Small intestine (tissue), 16 donors: ENCODE measurements at places on chromosomes 13 and 19.

- H3K27ac ChIP-seq, result no peak overlapping the region
- no peaks in the 10 kb centered on the region for H3K27me3 ChIP-seq
- DNase-seq, result no peak
- no peak overlapping the region for H3K4me3 ChIP-seq
- H3K4me1 ChIP-seq, result no peaks in the 10 kb centered on the region
These were observed 11.5 kb upstream of the WBP4 start for GRCh38 chr13:41049480-41050440.

GRCh38 chr19:33698576-33699435 is 77.1 kb downstream of the CHST8 start:
- no peaks in the 10 kb centered on the region for H3K4me1 ChIP-seq
- no peak for DNase-seq
- no peak overlapping the region for H3K27ac ChIP-seq
- no peaks in the 10 kb centered on the region for H3K27me3 ChIP-seq
- H3K4me3 ChIP-seq, result no peak overlapping the region

DNA sequence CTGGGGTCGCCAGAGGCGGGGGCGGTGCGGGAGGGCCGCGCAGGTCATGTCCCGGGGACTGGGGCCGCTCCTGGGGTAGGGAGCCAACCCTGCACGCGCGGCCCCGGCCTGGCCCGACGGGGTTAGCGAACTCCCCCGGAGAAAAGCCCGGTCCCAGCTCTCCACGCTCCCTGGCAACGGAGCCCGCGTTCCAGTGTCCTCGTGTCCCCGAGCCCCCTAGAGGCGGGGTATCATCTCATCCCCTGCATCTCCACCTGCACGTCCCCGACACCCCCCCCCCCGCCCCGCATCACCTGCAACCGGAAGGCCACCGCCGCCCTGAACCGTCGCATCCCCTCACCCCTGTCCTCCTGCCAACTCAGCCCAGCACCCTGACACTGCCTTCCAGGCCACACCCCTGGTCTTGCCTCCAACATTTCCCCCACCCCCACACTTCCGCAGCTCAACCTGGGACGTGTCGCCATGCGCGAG is 2.7 kb downstream of the WDR88 start:
- DNase-seq, result peak; percentile 24
- no peak overlapping the region for H3K4me3 ChIP-seq
- H3K27ac ChIP-seq, result no peak overlapping the region
- no peaks in the 10 kb centered on the region for H3K4me1 ChIP-seq
- peaks cover 2% of the 10 kb centered on the region for H3K36me3 ChIP-seq

- no peaks in the 10 kb centered on the region for H3K27me3 ChIP-seq
- DNase-seq, result peak; percentile 78
- peak overlapping the region; percentile 1 for H3K4me3 ChIP-seq
- peaks cover 33% of the 10 kb centered on the region for H3K4me1 ChIP-seq
These were observed 16.9 kb upstream of the CYP2S1 start for GRCh38 chr19:41175801-41176777.

GRCh38 chr19:55907286-55907685 is 24.9 kb downstream of the NLRP13 start:
- H3K36me3 ChIP-seq, result no peaks in the 10 kb centered on the region
- no peaks in the 10 kb centered on the region for H3K27me3 ChIP-seq
- DNase-seq, result no peak
- H3K4me3 ChIP-seq, result no peak overlapping the region

- H3K27ac ChIP-seq, result peak overlapping the region; percentile 82
- no peak overlapping the region for H3K4me3 ChIP-seq
- H3K4me1 ChIP-seq, result no peaks in the 10 kb centered on the region
- H3K27me3 ChIP-seq, result peaks cover 10% of the 10 kb centered on the region
- no peaks in the 10 kb centered on the region for H3K36me3 ChIP-seq
These were observed 16.8 kb downstream of the SPC24 start for GRCh38 chr19:11138601-11139300.

- no peak overlapping the region for H3K27ac ChIP-seq
- no peak for DNase-seq
- no peak overlapping the region for H3K4me3 ChIP-seq
- no peaks in the 10 kb centered on the region for H3K27me3 ChIP-seq
These were observed 41.0 kb downstream of the AKAP11 start for GRCh38 chr13:42312817-42313431.

GRCh38 chr19:43624933-43625332 is 5.5 kb upstream of the ZNF428 start:
- peaks cover 6% of the 10 kb centered on the region for H3K4me1 ChIP-seq
- H3K27me3 ChIP-seq, result no peaks in the 10 kb centered on the region
- no peak overlapping the region for H3K27ac ChIP-seq
- peak; percentile 55 for DNase-seq
- peaks cover 14% of the 10 kb centered on the region for H3K36me3 ChIP-seq

GRCh38 chr19:34188408-34188807 is 16.1 kb downstream of the LSM14A start:
- H3K4me3 ChIP-seq, result no peak overlapping the region
- H3K36me3 ChIP-seq, result peaks cover 2% of the 10 kb centered on the region
- no peak for DNase-seq
- no peak overlapping the region for H3K27ac ChIP-seq
- no peaks in the 10 kb centered on the region for H3K27me3 ChIP-seq

DNA sequence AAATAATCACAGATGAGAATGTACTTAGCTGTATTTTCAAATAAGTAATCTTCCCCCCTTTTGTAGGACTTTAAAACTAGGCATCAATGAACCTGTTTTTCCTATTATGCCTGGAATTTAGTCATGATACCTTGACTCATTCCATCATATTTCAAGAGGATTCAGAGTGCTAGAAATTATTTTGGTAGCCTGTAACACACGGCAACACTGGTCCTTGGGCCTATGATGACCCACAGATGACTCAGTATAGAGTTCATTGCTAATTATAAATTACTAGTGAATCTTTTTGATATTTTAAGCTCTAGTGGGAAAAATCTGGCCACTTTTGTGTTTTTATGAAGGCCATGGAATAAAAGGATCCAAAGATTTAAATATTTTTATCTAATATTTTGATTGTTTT is 26.0 kb upstream of the GARRE1 start:
- no peak overlapping the region for H3K4me3 ChIP-seq
- H3K27ac ChIP-seq, result no peak overlapping the region
- H3K36me3 ChIP-seq, result peaks cover 23% of the 10 kb centered on the region
- H3K4me1 ChIP-seq, result no peaks in the 10 kb centered on the region
- no peaks in the 10 kb centered on the region for H3K27me3 ChIP-seq

GRCh38 chr19:54428323-54429175 is 13.3 kb downstream of the TTYH1 start:
- no peaks in the 10 kb centered on the region for H3K36me3 ChIP-seq
- H3K27me3 ChIP-seq, result no peaks in the 10 kb centered on the region
- no peaks in the 10 kb centered on the region for H3K4me1 ChIP-seq
- no peak overlapping the region for H3K4me3 ChIP-seq
- H3K27ac ChIP-seq, result no peak overlapping the region

DNA sequence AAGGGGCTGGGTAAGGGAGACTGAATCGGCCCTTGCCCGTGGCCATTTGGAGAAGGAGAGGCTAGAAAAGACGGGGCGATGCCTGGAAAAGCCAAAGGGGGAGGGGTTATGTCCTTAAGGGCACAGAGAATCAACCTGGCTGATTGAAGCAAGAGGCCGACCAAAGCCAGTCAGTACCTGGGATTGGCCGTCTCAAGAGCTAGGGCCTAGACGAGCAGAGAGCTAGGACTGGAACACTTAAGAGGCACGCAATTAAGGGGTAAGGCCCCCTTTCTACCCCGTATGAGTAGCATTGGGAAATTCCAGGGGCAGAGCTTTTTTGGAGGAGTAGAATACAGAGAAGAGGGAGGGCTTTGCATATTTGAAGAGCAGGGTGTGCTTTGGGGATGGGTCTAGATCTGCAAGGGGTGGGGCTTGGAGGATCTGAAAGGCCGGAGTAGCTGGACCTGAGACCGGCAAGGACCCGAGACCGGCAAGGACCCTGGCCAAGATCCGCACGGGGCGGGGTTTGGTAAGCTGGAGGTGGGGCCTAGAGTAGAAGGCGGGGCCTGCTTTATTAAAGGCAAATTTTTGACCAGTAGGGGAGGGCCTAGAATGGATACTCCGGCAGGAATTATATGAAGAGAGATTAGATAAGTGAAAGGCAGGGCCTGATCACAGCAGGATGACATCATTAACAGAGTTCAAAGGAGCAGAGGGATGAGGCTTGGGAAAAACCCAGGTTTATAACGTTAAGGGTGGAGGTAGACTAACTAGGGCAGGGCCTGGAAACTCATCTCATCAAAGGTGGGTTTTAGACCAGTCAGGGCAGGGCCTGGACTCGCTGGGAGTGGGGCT is 10.7 kb upstream of the CACNG6 start:
- H3K27ac ChIP-seq, result no peak overlapping the region
- DNase-seq, result peak; percentile 74
- H3K4me3 ChIP-seq, result no peak overlapping the region

DNA sequence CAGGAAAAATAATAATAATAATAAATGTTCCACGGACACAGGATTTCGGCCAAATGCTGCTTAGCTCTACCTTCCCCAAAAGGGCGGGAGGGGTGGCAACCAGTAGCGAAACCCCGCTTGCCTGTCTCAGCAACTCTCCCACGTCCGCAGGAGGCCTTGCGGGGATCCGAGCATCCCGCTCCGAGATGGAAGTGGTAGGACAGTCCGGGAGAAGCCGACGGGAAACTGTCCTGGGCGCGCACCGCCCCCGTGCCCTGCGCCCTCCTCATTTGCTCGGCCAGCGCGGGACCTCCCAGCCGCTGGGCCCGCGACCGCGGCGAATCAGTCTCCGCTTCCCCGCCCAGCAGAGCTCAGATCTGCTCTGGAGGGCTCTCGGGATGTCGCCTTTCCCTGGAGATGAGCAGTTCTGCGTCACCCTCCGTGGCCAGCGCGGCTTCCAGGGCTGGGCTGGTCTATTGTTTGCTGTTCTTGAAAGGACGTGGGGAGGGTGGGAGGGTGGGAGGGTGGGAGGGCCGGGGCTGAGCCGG is 48.9 kb upstream of the PABPC3 start:
- DNase-seq, result no peak
- peak overlapping the region; percentile 22 for H3K4me3 ChIP-seq
- H3K36me3 ChIP-seq, result no peaks in the 10 kb centered on the region
- H3K4me1 ChIP-seq, result no peaks in the 10 kb centered on the region
- H3K27ac ChIP-seq, result no peak overlapping the region

DNA sequence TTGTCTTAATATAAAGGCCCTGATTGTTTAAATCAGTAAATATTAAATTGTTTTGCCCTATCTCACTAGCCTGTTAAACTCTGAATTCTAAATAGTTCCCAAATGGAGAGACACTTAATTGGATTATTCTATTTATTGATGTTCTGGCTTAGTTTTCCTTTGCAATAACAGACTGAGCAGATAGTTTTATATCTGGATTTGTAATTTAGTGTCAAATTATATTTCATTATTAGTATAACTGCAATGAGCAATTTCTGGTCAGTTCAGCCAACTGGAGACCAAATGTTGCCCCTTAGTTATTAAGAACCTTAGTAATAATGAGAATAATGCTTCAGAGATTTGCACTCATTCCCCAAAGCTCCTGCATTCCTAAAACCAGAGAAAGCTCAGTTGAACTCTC is 10.1 kb downstream of the FAM124A start:
- H3K36me3 ChIP-seq, result no peaks in the 10 kb centered on the region
- H3K4me1 ChIP-seq, result no peaks in the 10 kb centered on the region
- no peak overlapping the region for H3K27ac ChIP-seq
- no peak overlapping the region for H3K4me3 ChIP-seq
- DNase-seq, result no peak
- H3K27me3 ChIP-seq, result no peaks in the 10 kb centered on the region

GRCh38 chr13:43915451-43915850 is 35.7 kb downstream of the LACC1 start:
- no peaks in the 10 kb centered on the region for H3K36me3 ChIP-seq
- no peaks in the 10 kb centered on the region for H3K27me3 ChIP-seq
- no peak for DNase-seq
- H3K4me1 ChIP-seq, result no peaks in the 10 kb centered on the region

DNA sequence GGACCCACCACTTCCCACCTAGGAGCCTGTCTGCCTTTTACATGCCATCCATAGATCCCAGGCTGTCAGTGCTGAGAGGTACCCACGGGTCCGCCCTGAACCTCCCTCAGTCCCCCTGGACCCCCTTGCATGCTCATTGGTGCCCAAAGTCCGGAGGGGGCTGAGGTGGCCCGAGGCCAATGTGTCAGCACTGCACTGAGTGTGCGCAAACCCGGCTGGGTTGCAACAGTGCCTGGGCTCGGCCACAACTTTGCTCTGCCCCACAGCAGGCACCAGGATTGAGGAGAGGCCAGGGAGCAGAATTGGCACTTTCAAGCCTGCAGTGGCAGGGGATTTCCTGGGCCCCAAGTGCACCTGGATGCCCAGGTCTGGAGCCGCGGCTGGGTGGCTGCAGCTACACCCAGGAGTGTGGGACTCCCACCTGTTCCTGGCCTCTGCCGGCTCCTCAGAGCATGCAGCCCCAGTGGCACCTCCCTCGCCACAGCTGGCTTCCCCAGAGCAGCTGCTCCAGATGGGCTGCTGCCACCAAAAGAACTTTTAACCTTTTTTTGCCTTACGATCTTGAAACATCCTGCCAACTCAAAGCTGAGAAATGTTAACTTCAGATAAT is 837.0 kb downstream of the SLITRK6 start:
- H3K4me3 ChIP-seq, result no peak overlapping the region
- H3K36me3 ChIP-seq, result no peaks in the 10 kb centered on the region
- no peaks in the 10 kb centered on the region for H3K4me1 ChIP-seq

- no peak for DNase-seq
- H3K4me3 ChIP-seq, result peak overlapping the region; percentile 97
- H3K27ac ChIP-seq, result peak overlapping the region; percentile 68
- peaks cover 5% of the 10 kb centered on the region for H3K36me3 ChIP-seq
- H3K4me1 ChIP-seq, result peaks cover 8% of the 10 kb centered on the region
These were observed 671 bp upstream of the SLC46A3 start for GRCh38 chr13:28719227-28720055.

DNA sequence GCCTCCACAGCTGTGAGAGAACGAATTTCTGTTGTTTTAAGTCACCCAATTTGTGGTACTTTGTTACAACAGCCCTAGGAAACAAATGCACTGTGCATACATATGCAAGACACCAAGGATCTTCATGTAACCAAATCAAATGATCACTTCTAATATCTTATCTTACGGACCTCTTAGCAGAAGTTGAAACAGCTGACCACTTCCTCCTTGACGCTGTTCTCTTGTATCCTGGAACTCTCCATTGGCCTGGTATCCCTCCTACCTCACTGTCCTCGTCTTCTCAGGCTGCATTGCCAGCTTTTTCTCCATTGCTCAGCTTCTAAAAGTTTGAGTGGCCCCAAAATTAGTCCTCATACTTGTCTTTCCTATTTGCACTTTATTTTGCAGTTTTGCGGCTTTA is 200.4 kb downstream of the DLEU7 start:
- no peak overlapping the region for H3K27ac ChIP-seq
- H3K4me1 ChIP-seq, result no peaks in the 10 kb centered on the region
- H3K4me3 ChIP-seq, result no peak overlapping the region
- no peaks in the 10 kb centered on the region for H3K27me3 ChIP-seq
- DNase-seq, result no peak

- peaks cover 23% of the 10 kb centered on the region for H3K4me1 ChIP-seq
- H3K36me3 ChIP-seq, result peaks cover 3% of the 10 kb centered on the region
- no peaks in the 10 kb centered on the region for H3K27me3 ChIP-seq
These were observed 8.6 kb downstream of the CALM3 start for GRCh38 chr19:46609511-46610412.

DNA sequence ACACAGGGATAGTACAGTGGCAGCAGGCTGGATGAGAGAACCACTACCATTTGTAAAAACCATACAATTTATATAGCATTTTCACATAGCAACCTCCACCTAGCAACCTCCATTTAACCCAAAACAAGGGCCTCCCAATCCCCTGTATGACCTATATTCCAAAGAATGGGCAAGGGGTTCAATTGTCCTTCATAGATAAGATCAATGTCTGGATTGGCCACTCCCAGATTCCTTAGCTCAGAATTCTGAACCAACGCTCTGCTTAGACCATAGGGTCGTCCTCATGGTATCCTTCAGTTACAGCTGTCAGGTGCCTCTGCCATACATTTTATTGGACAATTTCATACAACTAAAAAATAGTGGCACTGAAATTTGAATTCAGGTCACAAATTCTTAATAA is 166.2 kb downstream of the KCTD12 start:
- DNase-seq, result no peak
- no peak overlapping the region for H3K4me3 ChIP-seq
- no peaks in the 10 kb centered on the region for H3K36me3 ChIP-seq
- H3K27me3 ChIP-seq, result no peaks in the 10 kb centered on the region
- no peak overlapping the region for H3K27ac ChIP-seq
